ENCODE measurements at places on chromosomes 1 and 21. TPM values are rescaled to one million over a fixed set of nuclear protein-coding genes. Genes with fewer than 3 reads are reported as not detected.

- peak; percentile 29 for DNase-seq
Observed at GRCh38 chr1:45608175-45609156, 15.4 kb downstream of the CCDC17 start.

TFB2M gene
- total RNA-seq = 13.2 TPM

GRCh38 chr1:186843226-186843625, 14.5 kb downstream of the PLA2G4A start:
- no peak for DNase-seq

DNA sequence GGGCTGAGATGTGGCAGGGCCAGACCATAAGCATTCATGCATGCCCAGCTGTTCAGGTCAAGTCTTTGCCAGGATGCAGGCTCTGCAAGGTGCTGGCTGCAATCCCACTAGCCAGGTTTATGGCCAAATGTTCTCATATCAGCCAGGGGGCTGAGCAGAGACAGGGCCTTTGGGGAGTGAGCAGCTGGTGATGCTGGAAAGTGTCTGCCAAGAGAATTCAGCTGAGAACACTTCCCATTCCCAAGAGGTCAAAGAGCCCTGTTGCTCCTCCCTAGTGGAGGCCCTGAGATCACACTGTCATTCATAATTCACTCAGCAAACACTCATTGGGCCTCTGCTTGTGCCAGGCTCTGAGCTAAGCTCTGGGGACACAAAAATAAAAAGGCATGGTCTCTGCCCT, 150.3 kb downstream of the DMRTA2 start:
- no peak for DNase-seq

DNA sequence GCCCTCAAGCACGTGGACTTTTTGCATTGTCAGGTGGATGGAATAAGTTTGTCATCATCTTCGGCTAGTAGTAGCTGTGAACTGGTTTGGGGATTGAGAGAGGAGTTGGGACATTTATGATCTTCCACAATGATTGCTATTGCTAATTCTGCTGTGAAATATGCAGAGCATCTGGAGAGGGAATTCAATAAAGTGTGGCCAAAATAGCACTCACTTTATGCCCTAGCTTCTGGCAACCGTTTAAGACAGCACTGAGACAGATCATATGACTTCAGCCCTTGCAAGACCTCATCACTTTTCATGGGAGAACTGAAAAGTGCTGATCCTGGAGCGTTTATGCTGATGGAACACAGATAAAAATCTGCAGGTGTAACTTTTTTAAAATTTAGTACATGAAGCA, 360.8 kb downstream of the GPATCH2 start:
- DNase-seq = no peak

GRCh38 chr1:20008391-20008841, 29.0 kb upstream of the PLA2G2A start:
- DNase-seq = no peak

SLAMF7 gene
- not detected for total RNA-seq

- DNase-seq = no peak
Observed at GRCh38 chr1:47881505-47882442, 115.4 kb downstream of the TRABD2B start.

CHIA gene
- total RNA-seq = not detected
